ENCODE measurements at places on chromosomes 2 and 18.

GRCh38 chr2:189685540-189686229 is 11.2 kb downstream of the ANKAR start:
- DNase-seq, result no peak

DNA sequence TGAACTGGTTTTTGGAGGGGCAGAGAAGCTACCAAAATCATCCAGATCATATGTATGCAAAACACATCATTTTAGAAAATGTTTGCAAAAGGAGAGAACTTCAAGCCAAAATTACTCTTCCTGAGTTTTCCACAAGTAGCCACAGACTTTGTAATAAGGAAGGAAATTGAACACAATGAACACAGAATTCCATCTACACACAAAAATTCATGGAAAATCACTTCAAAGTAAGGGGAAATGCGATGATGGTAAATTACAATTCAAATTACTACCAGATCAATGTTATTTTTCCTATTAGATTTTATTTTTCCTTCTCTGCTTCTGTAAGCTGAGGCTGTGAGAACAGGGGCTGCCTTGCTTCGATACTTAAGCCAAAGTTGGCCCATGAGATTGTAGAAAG is 172.1 kb upstream of the ARL4C start:
- DNase-seq, result no peak

- DNase-seq, result no peak
Measured at GRCh38 chr18:6639305-6639704, 90.2 kb upstream of the ARHGAP28 start.

DNA sequence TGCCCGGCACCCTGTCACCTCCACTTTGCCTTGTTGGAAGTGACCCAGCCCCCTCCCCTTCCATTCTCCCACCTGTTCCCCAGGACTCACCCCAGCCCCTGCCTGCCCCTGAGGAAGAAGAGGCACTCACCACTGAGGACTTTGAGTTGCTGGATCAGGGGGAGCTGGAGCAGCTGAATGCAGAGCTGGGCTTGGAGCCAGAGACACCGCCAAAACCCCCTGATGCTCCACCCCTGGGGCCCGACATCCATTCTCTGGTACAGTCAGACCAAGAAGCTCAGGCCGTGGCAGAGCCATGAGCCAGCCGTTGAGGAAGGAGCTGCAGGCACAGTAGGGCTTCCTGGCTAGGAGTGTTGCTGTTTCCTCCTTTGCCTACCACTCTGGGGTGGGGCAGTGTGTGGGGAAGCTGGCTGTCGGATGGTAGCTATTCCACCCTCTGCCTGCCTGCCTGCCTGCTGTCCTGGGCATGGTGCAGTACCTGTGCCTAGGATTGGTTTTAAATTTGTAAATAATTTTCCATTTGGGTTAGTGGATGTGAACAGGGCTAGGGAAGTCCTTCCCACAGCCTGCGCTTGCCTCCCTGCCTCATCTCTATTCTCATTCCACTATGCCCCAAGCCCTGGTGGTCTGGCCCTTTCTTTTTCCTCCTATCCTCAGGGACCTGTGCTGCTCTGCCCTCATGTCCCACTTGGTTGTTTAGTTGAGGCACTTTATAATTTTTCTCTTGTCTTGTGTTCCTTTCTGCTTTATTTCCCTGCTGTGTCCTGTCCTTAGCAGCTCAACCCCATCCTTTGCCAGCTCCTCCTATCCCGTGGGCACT is 4.5 kb downstream of the RETREG2 start:
- DNase-seq, result no peak

DNA sequence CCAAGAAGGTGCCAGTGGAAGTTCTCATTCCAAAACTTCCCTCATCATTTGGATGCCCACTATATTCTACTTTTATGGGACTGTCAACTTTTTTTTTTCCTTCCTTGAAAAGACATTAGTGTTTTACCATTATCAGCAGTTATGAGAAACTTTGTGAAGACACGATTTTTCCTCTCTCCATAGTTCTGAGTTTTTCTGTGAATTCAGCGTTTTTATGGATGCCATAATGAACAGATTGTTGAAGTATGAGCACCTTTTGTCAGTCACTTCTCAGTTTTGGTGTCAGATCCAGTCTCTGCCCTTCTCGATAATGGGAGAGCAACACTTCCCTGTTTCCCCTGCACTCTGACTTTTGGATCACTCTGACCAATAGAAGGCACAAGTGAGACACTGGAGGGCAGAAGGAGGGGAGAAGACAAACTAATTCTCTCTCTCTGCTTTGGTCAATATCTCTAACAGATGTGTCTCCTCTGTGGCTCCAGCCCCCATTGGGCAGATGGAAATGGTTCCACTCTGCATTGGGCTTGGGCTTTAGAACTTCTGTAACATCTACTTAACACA is 53.5 kb upstream of the FN1 start:
- DNase-seq, result no peak

DNA sequence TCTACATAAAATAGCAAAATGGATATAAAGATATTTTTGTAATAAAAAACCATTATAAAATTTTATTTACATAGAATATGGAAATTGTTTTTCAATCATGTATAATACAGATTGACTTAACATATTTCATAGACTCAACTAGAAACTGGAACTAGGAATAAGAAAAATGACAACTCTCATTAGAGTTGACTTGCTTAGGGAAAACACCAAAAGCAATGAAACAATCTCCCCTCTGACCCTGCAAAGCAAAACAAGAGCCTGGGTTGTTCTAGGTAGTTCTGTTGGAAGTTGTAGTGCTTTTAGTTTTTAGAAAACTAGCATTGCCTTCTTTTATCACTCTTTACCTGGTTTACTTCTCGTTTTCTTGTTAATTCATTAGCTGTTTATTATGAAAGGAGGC is 32.2 kb upstream of the MTIF2 start:
- DNase-seq, result no peak

- DNase-seq, result no peak
Measured at GRCh38 chr2:232634206-232635150, 1.1 kb downstream of the EFHD1 start.

DNA sequence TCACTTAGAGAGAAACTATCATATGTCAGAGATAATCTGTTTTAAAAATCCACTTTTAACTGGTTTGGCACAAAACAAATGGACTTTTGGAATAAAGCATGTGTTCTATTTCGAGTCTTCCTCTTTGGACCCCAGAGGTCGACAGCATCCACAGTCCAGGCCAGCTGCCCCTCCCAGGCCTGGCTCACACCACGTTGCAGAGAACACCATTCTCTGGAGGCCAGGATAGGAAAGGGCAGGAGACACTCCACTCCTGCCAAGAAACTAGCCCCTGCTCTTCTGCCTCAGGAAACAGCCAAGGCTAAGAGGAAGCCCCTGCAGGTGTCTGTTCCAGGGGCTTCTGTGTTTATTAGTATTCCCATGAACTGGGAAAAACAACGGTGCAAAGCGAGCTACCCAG is 456.6 kb upstream of the ID2 start:
- no peak for DNase-seq

DNA sequence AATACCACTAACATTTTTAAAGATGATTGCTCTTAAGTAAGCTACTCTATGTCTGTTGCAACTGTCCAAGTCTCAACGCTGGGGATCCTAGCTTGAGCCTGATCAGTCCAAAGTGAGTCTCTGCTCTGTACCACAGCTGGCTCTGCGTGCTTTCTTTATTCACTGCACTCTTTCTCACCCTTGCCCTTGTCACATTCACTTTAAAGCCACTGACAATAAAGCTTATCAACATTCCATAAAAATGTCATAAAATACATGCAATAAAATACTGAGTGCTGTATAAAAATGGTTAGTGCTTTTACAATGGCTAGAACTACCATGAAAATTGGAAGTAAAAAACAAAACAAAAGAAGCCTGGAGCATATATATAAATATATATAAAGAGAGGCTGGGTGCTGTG is 45.5 kb upstream of the LRRTM4 start:
- DNase-seq, result no peak

DNA sequence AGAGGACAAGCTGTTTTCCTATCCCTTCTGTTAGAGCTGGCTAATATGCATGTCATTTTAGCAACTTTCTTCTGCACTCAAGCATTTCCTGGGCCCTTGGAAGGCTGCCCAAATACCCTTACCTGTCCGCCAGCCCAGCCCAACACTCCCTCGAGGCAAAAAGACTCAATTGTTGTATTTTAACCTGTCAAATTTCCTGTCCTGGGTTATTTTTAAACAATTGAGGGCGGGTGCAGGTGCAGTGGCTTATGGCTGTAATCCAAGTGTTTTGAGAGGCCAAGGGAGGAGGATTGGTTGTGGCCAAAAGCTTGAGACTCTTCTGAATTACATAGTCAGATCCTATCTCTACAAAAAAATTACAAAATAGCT is 125.0 kb upstream of the ARHGAP28 start:
- DNase-seq, result no peak

DNA sequence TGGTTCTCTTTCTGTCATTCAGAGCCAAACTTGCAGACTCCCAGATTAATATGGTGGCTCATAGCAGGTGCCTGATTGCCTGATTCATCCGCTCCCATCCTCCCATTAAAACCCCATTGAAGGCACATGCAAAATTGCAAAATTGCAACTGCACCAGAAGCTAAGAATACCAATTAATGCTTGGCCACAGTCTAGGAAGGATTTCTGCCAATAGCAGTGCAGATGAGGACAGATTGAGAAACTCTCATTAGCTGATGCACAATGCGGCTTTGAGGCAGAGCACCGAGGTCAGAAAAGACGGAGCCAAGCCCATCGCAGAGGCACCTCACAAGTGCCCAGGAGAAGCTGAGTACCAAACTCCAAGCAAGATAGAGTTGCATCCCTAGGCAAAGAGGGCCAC is 172.8 kb downstream of the ARL4C start:
- no peak for DNase-seq

- no peak for DNase-seq
Measured at GRCh38 chr18:24818441-24818840, 358.0 kb downstream of the HRH4 start.

GRCh38 chr18:45024357-45025088 is 343.8 kb downstream of the SETBP1 start:
- no peak for DNase-seq

DNA sequence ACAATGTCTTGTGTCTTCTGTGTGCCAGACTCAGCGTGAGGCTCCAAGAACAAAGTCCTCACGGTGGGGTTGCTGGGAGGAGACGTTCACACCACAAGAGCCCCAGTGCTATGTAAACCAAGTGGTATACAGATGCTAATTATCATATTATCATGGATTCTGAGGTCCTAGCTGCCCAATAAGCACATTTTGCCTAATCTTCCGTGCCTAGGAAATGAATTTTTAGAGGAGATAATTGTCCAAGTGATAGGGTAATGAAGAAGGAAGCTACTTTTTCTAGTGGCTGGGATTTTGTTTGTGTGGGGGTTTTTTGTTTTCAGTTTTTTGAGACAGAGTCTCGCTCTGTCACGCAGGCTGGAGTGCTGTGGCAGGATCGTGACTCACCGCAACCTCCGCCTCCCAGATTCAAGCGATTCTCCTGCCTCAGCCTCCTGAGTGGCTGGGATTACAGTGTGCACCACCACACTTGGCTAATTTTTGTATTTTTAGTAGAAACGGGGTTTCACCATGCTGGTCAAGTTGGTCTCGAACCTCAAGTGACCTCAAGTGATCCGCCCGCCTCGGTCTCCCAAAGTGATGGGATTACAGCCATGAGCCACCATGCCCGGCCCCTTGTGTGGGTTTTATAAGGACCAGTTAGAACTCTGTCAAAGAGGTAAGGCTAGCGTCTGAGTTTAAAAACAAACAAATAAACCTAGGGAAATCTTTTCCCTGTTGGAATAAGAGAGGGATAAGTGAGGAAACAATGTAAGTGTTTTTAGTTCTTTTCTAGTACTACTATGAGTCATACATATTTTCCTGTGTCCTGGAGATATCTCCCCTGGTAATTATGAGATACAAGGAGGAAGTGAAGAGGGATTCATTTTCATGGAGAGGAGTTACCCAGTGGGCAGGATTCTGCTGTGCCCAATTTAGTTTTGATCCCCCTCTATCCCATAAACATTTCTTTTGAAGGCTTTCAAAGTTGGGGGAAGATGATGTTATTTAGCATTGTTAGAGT is 9.5 kb upstream of the SMAD7 start:
- DNase-seq, result no peak

DNA sequence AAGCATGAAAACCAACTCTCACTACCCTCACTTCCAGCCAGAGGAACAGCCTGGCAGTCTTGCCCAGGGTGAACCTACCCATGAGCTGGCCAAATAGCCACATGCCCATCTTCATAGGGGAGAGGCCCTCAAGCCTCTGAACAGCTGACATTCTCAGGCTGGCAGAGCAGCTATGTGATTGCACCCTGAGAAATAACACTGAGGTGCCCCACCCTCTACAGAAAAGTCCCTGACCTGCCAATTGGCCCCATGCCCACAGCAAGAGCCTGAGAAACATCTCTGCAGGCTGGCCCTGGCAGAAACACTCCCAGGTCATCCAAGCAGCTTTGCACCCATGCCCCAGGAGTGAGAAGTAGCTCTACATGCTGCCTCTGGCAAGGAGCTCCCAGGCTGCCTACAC is 127.4 kb upstream of the OTX1 start:
- no peak for DNase-seq

- DNase-seq, result no peak
Measured at GRCh38 chr18:50410008-50410407, 35.2 kb downstream of the SKA1 start.

GRCh38 chr18:52367953-52368742 is 28.2 kb downstream of the DCC start:
- DNase-seq, result no peak

DNA sequence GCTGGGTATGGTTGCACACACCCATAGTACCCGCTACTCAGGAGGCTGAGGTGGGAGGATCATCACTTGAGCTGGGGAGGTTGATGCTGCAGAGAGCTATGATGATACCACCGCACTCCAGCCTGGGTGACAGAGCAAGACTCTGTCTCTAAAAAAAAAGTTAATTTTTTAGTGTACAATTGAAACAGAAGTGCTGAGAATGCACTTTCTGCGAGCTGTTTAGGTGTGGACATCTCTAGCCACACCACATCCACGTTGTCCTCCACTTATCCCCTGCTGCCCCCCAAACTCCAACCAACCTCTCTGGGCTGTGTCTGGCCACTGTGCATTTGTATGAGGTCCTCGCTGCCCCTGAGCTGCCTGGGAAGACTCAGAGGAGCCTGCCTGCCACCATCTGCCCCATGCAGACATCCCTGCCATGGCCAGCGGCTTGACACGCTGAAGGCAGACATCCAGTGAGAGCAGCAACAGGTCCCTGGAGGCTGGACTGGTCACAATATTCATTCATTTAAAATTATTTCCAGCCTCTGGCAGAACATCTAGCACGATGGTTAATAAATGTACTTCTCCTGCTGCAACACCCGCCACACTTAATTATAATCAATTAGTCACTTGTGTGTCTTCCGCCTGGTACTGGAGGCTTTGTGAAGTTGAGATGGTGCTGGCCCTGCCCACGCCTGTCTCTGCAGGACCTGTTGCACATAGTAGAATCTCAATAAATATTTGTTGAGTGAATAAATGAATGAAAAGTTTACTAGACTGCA is 3.7 kb upstream of the AFF3 start:
- no peak for DNase-seq

- DNase-seq, result no peak
Measured at GRCh38 chr2:154130821-154131220, 259.1 kb downstream of the GALNT13 start.

GRCh38 chr2:38274286-38275276 is 102.5 kb downstream of the ATL2 start:
- DNase-seq, result no peak

All from activated CD4-positive, CD25-positive, alpha-beta regulatory T cell treated with anti-CD3 and anti-CD28 coated beads, Interleukin-2, amount 50 U/mL, for 72 hours (primary cell).